Right atrium auricular region (tissue), 2 donors: ENCODE measurements at places on chromosomes 2 and 18. TPM values are rescaled to one million over a fixed set of nuclear protein-coding genes. Genes with fewer than 3 reads are reported as not detected.

DNA sequence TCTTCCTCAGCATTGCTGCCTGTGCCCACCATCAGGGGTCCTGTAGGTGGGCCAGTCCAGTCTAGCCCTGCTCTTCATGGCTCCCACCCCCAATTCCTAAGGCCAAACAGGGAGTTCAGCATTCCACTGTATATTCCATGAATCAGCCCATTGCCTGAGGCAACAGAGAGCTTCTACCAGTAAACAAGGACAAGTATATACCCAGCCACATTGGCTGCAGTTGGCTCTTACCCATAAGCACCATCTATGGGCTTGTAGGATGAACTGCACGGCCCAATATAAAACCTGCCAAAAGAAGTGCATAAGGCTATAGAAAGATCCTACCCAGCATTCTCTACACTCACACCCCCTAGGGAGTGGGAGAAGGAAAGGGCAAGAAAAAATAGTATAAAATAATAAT lies 95.1 kb upstream of the SALL3 start:
- H3K36me3 ChIP-seq, result no peaks in the 10 kb centered on the region
- no peaks in the 10 kb centered on the region for H3K4me1 ChIP-seq
- no peak overlapping the region for H3K4me3 ChIP-seq
- DNase-seq, result no peak
- no peaks in the 10 kb centered on the region for H3K27me3 ChIP-seq

DNA sequence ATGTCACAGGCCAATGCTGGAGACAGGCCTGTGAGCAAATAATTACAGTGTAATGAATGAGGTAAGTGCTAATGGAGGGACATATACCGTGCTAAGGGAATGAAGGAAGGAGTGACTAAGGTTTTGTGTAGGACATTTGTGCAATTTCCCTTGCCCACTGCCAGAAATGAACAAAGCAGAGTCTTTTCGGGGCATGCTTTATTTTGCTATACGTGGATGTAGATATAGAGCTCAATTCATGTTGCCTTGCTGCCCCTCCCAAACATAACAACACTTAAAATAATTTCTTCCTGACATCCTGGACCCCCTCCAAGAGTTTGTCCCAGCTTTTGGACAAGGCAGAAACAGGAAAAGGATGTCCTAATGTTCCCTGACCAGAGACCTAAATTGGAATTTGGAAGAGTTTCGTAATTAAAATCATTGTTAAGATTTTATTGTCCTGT lies 23.7 kb upstream of the CD28 start:
- no peak overlapping the region for H3K4me3 ChIP-seq
- peak overlapping the region; percentile 79 for H3K27ac ChIP-seq
- no peaks in the 10 kb centered on the region for H3K27me3 ChIP-seq

- H3K27ac ChIP-seq, result no peak overlapping the region
- peak; percentile 80 for DNase-seq
- H3K4me3 ChIP-seq, result no peak overlapping the region
- H3K4me1 ChIP-seq, result no peaks in the 10 kb centered on the region
Observed at GRCh38 chr2:127175041-127175721, 44.9 kb downstream of the CYP27C1 start.

DNA sequence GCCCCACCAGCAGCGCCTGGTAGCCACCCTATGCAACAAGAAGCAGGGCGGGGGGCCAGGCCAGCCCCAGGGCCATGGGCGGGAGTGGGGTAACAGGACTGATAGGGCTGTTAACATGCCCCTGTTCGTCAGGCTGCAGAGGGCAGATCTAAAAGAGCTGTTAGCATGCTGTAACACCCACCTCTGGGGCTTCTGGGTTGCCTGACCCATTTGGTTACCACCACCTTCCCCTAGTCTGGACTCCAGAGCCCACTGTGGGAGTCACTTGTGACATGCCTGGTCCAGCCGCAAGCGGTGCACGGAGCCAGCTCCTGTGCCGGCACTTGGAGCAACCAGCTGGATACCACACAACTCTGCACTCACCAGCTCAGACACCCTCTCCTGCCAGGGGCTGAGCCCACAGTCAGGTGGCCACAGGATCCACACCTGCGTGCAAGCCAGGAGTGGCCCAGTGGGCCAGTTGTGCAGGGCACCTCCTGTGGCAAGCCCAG lies 2.1 kb downstream of the METTL8 start:
- H3K27ac ChIP-seq, result no peak overlapping the region
- H3K27me3 ChIP-seq, result no peaks in the 10 kb centered on the region
- DNase-seq, result no peak

DNA sequence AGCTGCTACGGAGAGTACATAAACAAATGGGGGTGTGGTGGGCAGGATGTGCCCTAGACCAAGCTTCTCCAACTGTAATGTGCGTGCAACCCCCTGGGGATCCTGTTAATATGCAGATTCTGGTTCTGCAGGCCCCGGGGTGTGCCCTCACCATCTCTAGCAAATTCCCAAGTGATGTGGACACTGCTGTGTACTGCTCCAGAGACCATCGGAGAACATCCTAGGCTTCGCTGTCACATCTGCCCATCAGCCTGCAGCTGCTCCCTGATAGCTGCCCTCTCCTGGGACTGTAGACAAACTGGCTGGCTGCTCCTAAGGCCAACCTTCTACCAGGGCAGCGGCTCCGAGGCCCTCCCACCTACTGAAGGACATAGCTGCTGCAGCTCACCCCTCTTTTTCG lies 3.2 kb downstream of the HS1BP3 start:
- H3K36me3 ChIP-seq, result peaks cover 31% of the 10 kb centered on the region
- no peaks in the 10 kb centered on the region for H3K27me3 ChIP-seq
- DNase-seq, result no peak
- peaks cover 44% of the 10 kb centered on the region for H3K4me1 ChIP-seq
- no peak overlapping the region for H3K4me3 ChIP-seq

DNA sequence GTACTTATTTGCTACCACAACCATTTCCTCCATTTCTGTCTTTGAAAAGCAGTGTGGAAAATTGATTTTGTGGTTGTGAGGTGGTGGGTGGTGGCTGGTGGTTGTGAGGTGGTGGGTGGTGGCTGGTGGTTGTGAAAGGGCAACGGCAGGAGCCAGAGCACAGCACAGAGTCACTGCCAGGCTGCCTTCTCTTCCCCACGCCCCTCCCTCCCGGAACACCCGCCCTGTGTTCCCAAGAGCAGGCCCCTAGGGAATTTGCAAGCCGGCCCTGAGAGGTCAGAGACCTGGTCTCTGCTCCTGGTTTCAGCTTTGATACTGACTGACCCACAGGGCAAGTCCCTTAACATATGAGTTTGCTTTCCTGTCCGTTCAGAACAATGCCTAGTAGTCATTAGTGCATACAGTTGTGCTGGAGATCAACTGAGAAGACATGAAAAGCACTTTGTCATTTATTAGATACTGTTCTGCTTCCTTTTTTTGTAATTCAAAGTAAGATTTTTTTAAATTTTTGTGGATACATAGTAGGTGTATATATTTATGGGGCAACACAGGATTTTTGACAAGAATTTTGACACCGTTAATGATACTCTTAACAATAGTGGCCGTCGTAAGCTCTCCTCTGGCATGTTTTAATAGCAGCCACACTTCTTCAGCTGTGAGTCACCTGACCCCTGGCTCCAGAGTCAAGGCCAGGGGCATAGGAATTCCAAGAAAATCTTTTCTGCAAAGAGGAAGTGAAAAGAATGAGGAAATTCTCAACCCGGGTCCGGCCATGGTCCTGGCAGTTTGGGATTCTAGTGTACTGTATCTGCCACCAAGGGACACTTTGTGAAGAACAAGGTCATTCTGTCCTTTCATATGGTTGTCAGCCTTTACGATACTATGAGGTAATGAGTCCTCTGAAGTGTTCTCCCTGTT lies 53.2 kb downstream of the ITGA6 start:
- no peak for DNase-seq
- no peak overlapping the region for H3K27ac ChIP-seq

DNA sequence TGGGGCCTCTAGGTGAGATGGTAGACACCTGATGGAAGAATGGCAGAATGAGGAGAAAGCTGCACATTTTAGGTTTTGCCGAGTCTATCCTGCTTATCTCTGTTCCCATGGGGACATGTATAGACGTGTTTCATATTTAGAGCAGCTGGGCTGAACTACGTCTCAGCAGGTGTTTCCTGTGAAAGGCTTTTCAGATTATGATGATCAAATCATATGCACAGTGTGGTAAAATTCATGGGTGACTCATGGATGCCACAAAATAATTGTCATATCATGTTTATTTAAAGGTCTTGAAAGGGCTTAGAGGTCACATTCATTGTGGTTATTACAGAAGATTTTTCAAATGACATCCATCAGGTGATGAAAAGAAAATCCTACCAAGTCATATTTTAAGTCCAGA lies 90.5 kb downstream of the ICOS start:
- H3K27ac ChIP-seq, result no peak overlapping the region
- H3K4me3 ChIP-seq, result no peak overlapping the region
- no peak for DNase-seq
- H3K27me3 ChIP-seq, result no peaks in the 10 kb centered on the region

GRCh38 chr2:109247812-109248211 lies 118.8 kb downstream of the SH3RF3 start:
- no peaks in the 10 kb centered on the region for H3K27me3 ChIP-seq
- no peak for DNase-seq
- H3K27ac ChIP-seq, result no peak overlapping the region
- no peaks in the 10 kb centered on the region for H3K36me3 ChIP-seq
- H3K4me3 ChIP-seq, result no peak overlapping the region
- H3K4me1 ChIP-seq, result peaks cover 48% of the 10 kb centered on the region

GRCh38 chr2:148794558-148794957 lies 80.5 kb upstream of the KIF5C start:
- H3K27me3 ChIP-seq, result no peaks in the 10 kb centered on the region
- H3K36me3 ChIP-seq, result no peaks in the 10 kb centered on the region
- no peak for DNase-seq
- H3K4me3 ChIP-seq, result no peak overlapping the region
- no peak overlapping the region for H3K27ac ChIP-seq
- H3K4me1 ChIP-seq, result no peaks in the 10 kb centered on the region

DNA sequence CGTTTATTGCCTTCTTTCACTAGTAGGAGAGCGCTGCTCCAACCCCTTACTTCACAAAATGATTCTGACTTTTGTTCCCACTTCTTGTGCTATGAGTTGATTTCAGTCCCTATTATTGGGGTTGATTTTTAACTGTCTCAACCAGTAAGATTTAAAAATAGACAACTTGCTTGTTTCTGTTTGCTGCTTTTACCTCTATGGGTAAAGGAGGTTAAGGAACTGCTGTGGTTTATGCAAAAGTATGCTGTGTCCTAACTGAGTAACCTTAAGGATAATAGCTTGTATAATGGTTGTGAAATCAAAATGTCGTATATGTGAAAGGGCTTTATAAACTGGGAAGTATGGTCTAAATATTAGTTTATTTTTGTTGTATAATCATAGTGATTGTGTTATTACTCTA lies 22.6 kb downstream of the ALMS1 start:
- DNase-seq, result no peak
- no peaks in the 10 kb centered on the region for H3K4me1 ChIP-seq
- H3K36me3 ChIP-seq, result no peaks in the 10 kb centered on the region
- no peak overlapping the region for H3K27ac ChIP-seq
- H3K4me3 ChIP-seq, result no peak overlapping the region

- H3K27ac ChIP-seq, result peak overlapping the region; percentile 80
- H3K4me3 ChIP-seq, result no peak overlapping the region
- no peaks in the 10 kb centered on the region for H3K36me3 ChIP-seq
- peaks cover 60% of the 10 kb centered on the region for H3K4me1 ChIP-seq
- no peaks in the 10 kb centered on the region for H3K27me3 ChIP-seq
Observed at GRCh38 chr2:42922790-42923579, 130.6 kb upstream of the HAAO start.

GRCh38 chr2:203052539-203052938 lies 37.9 kb downstream of the NBEAL1 start:
- no peaks in the 10 kb centered on the region for H3K27me3 ChIP-seq
- no peak for DNase-seq
- no peak overlapping the region for H3K4me3 ChIP-seq

DNA sequence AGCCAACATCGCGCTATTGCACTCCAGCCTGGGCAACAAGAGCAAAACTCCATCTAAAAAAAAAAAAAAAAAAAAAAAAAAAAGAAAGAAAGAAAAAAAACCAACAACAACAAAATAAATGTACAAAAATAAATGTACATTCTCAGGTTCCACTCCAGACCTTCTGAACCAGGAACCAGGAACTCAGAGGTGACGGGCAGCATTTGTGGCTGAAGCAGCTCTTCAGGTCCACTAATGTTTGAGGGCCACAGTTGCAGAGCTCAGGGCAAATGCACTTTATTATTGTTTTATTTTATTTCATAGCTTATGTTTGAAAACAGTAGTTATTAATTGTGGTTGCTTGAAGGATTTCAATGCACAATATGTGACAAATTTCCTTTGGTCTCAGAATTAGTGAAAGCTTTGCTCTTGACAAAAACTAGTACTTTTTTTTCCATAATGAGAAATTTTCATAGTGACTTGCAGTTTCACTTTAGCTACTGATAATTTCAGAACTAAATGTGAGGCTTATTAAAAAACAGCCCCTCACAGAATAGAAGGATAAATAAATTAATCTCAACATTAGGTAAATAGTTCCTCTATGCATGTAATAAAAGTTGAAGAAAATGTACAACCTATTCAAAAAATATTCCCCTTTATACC lies 378.4 kb upstream of the SPHKAP start:
- H3K4me1 ChIP-seq, result no peaks in the 10 kb centered on the region
- no peaks in the 10 kb centered on the region for H3K36me3 ChIP-seq
- H3K27ac ChIP-seq, result no peak overlapping the region
- H3K27me3 ChIP-seq, result no peaks in the 10 kb centered on the region
- no peak overlapping the region for H3K4me3 ChIP-seq
- no peak for DNase-seq

DNA sequence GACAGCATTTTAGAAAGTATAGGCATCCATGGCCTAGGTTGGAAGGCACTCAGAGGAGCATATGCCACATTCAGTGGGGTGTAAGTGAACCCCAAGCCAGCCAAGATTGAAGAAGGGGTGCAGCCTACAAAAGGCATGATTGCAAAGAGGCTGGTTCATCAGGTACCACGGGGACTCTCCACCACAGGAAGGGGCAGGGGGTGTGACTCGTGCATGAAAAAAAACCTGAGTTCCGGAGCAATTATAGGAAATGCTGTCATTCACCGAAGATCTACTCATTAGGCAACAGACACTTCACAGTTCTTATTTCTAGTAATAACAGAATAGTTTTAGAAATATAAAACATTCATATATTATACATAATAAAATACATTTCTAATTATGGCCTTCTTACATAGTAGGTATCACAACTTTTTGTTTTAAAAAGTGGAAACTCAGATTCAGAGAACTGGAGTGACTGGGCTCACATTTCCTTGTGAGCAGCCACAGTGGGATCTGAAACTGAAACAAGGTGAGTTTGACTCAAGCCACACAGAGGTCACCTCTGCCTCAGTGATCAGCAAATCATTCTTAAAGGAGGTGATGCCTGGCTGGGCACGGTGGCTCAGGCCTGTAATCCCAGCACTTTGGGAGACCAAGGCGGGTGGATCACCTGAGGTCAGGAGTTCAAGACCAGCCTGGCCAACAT lies 188.4 kb upstream of the GYPC start:
- H3K4me1 ChIP-seq, result no peaks in the 10 kb centered on the region
- no peaks in the 10 kb centered on the region for H3K27me3 ChIP-seq
- no peak overlapping the region for H3K27ac ChIP-seq
- no peak for DNase-seq
- no peaks in the 10 kb centered on the region for H3K36me3 ChIP-seq

Gene CHRNG
- not detected for total RNA-seq

Gene ALPI
- total RNA-seq, result not detected

Gene AFF3
- total RNA-seq, result 16.2 TPM

Gene SCYGR4
- total RNA-seq, result not detected

Gene DTNB
- 4.4 TPM for total RNA-seq
